ENCODE measurements at places on chromosomes 12 and 14. TPM values are rescaled to one million over a fixed set of nuclear protein-coding genes. Genes with fewer than 3 reads are reported as not detected.

The GPD1 gene
- 1.2 TPM for total RNA-seq

The TBX3 gene
- 16.0 TPM for total RNA-seq

The LAG3 gene
- 0.67 TPM for total RNA-seq

The PCNX4 gene
- total RNA-seq, result 67.2 TPM

The DPY19L2 gene
- total RNA-seq, result 1.3 TPM

The TSPAN19 gene
- 0.67 TPM for total RNA-seq

The ERBB3 gene
- total RNA-seq, result 2.0 TPM

The DEGS2 gene
- 0.17 TPM for total RNA-seq

The GPR65 gene
- total RNA-seq, result not detected

The ASCL1 gene
- total RNA-seq, result not detected

Measured in mammary epithelial cell (primary cell).